ENCODE measurements at places on chromosomes 2 and 18.

- no peak overlapping the region for H3K27ac ChIP-seq
- H3K4me3 ChIP-seq, result no peak overlapping the region
- peaks cover 6% of the 10 kb centered on the region for H3K4me1 ChIP-seq
- no peaks in the 10 kb centered on the region for H3K36me3 ChIP-seq
- H3K27me3 ChIP-seq, result no peaks in the 10 kb centered on the region
- no peak for DNase-seq
Observed at GRCh38 chr2:71727562-71727961, 274.2 kb downstream of the DYSF start.

DNA sequence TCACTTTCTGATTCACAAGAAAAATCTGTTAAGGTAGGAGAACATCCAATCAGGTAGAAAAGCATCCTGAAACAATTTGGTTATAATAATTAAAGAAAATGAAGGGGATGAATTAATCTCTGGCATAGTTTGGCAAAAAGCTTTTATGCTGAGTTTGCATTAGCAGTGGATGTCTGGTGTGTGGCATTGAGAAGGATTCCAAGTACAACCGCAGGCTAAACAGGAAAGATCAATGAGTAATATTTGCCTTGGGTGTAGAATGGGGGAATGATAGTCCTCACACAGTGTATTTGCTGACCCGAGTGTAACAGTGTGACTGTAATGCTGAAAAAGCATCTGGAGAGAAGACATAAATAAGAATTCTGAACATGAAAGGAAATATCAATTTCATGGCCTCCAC, 68.3 kb upstream of the SESTD1 start:
- no peaks in the 10 kb centered on the region for H3K36me3 ChIP-seq
- no peaks in the 10 kb centered on the region for H3K4me1 ChIP-seq
- no peak overlapping the region for H3K27ac ChIP-seq
- H3K4me3 ChIP-seq, result no peak overlapping the region
- no peaks in the 10 kb centered on the region for H3K27me3 ChIP-seq
- no peak for DNase-seq

GRCh38 chr2:97801028-97801427, 87.7 kb downstream of the ZAP70 start:
- no peaks in the 10 kb centered on the region for H3K27me3 ChIP-seq
- peaks cover 70% of the 10 kb centered on the region for H3K36me3 ChIP-seq
- H3K4me1 ChIP-seq, result no peaks in the 10 kb centered on the region
- H3K4me3 ChIP-seq, result no peak overlapping the region

DNA sequence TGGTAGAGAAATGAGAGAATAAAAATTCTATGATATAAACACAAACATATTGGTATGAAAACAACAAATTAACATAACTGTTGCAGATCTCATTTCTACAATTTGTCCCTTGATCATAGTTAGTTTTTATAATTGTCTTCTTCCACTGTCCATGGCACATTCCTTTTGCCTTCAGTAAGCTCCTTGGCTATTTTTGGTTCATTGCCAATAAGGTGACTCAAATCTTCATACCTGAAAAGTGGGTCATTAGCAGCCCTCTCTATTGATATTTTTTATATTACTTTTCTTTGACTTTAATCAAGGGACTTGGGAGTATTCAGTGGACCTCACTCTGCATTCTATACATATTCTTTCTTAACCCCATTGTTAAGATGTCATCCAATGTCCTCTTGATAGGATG, 552.9 kb downstream of the TDRD15 start:
- no peaks in the 10 kb centered on the region for H3K4me1 ChIP-seq
- no peak overlapping the region for H3K4me3 ChIP-seq
- no peaks in the 10 kb centered on the region for H3K27me3 ChIP-seq
- H3K27ac ChIP-seq, result no peak overlapping the region
- H3K36me3 ChIP-seq, result no peaks in the 10 kb centered on the region

GRCh38 chr2:120381192-120381591, 35.3 kb downstream of the INHBB start:
- H3K27me3 ChIP-seq, result no peaks in the 10 kb centered on the region
- no peak overlapping the region for H3K27ac ChIP-seq
- H3K36me3 ChIP-seq, result no peaks in the 10 kb centered on the region
- no peak for DNase-seq
- H3K4me3 ChIP-seq, result no peak overlapping the region

DNA sequence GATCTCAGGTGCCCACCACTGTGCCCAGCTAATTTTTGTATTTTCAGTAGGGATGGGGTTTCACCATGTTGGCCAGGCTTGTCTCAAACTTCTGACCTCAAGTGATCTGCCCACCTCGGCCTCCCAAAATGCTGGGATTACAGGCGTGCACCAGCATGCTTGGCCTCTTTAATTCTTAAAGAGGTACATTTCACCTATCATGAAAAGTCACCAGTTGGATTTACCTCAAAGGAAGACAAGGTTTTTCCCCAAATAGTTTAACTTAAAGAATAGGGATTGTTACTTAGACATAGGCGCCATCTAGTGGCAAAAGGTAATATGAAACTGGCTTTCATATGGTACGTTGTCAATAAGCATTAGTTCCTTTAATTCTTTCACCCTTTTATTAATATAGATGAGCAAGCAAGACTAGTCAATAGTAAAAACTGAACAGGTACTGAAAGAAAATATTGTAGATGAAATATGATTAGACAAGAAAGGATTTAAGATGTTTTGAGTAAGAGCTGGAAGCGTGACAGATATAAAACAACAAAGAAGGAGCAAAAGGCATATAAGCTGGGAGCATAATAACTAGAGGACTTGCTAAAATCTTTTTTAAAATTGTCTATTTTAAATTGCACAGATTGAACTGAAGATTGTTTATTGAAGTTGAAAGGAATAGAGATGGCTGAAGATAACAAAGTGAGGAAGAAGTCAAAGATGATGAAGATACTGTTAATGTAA, 35.0 kb upstream of the PSMD14 start:
- no peak overlapping the region for H3K4me3 ChIP-seq
- no peaks in the 10 kb centered on the region for H3K4me1 ChIP-seq
- H3K27me3 ChIP-seq, result no peaks in the 10 kb centered on the region
- no peak for DNase-seq
- no peaks in the 10 kb centered on the region for H3K36me3 ChIP-seq

DNA sequence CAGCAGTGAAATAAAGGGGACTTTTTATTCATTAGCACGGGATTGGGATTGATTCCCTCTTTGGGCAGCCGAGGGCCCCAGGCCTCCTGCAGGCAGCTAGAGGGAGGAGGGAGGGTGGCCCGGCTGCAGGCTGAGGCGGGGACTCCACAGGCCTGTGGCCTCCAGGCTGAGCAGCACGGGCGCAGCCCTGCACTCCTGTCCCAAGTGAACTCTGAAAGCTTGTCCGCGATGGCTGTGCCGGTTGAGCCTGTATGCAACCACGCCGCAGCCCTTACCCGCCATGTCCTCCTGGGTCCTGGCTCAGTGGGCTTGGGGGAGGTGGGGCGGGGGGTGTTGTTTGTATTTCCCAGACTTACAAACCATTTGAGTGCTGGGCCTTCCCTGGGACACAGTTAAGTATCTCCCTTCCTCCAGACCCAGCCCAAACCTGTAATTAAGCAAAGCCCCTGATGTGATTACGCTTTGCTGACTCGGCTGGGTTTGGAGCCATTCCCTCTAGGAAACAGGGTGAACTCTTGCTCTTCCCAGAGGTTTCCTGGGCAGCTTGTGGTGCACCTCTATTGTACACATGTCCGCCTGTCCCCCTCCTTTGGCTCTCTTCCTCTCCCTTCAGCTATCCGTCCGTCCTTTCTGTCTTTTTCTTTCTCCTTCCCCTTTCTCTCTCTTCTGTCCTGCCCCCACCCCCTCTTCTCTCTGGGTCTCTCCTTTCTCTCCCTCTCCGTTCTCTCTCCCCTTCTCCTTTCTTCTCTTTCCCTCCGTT, 5.3 kb downstream of the GLI2 start:
- H3K27ac ChIP-seq, result no peak overlapping the region
- DNase-seq, result no peak
- H3K4me1 ChIP-seq, result no peaks in the 10 kb centered on the region
- no peaks in the 10 kb centered on the region for H3K36me3 ChIP-seq
- H3K27me3 ChIP-seq, result peaks cover 54% of the 10 kb centered on the region

Data from RWPE2 (cell line).